ENCODE measurements at places on chromosomes 11 and 22. TPM values are rescaled to one million over a fixed set of nuclear protein-coding genes. Genes with fewer than 3 reads are reported as not detected.

NCR3LG1 gene
- total RNA-seq: 0.54 TPM

PNPLA5 gene
- not detected for total RNA-seq

FADS3 gene
- 11.4 TPM for total RNA-seq

LYVE1 gene
- not detected for total RNA-seq

DNA sequence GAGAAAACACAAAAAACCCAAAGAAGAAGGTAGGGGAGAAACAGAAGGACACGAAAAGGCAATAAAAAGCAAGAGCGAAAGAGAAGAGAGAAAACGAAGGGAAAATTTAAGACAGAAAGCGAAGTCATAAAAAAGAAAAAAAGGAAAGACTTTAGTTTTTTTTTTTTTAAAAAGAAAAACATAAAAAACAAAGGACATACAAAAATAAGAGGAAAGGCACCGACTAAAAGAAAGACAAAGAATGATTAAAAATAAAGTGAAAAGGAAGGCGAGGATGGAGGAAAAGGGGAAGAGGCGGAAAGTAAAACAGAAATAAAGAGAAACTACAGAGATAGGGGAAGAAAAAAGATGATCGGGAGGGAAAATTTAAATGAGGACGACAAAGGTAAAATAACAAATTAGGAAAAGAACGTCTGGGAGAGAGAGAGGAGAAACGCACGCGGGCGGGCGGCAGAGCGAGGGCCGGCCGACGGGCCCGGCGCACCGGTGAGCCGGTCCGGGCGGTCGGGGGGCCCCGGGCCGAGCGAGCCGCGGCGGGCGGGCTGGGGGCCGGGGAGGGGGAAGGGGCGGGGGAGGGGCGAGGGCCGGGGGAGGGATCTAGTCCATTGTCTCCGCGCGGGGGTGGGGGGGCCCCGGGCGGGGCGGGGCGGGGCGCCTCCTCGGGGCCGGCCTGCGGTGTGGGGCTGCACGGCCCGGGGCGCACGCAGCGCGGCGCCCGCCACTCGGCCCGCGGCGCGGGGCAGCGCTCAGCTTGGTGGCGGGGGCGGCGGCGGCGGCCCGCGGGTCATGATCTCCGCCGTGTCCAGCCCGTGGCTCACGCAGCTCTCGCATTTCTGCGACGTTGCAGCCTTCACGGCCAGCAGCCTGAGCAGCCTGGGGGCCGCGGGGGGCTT lies at the start of gene TBX1:
TSS of gene TBX1 (plus strand) at position 721 of the 893 bp plus-strand sequence. CDS start at position 787, 66 bp downstream.
- DNase-seq: no peak

GRCh38 chr11:15890031-15890713 lies 466.2 kb downstream of the SOX6 start:
- no peak for DNase-seq

- no peak for DNase-seq
These were observed 27.2 kb upstream of the KCNJ11 start for GRCh38 chr11:17415523-17416104.

- no peak for DNase-seq
These were observed 19.4 kb downstream of the OR2AT4 start for GRCh38 chr11:75077316-75077715.

DNA sequence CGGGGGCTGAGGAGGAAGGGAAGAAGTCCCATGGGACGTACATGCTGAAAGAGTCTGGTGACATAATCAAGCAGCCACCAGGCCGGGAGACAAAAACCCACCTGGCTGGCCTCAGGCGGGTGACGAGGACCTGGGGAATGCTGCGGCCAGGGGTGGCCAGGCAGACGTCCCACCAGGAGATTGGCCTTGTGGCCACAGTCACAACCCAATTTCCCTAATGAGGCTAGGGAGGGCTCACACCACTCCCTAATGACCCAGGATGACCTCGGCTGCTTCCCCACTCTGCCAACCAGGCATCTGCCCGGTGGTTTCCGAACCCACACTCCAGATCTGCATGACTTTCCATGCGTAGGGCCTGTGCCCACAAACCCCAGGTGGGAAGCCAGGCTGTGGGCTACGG lies 66.9 kb downstream of the SCUBE1 start:
- DNase-seq: no peak

DNA sequence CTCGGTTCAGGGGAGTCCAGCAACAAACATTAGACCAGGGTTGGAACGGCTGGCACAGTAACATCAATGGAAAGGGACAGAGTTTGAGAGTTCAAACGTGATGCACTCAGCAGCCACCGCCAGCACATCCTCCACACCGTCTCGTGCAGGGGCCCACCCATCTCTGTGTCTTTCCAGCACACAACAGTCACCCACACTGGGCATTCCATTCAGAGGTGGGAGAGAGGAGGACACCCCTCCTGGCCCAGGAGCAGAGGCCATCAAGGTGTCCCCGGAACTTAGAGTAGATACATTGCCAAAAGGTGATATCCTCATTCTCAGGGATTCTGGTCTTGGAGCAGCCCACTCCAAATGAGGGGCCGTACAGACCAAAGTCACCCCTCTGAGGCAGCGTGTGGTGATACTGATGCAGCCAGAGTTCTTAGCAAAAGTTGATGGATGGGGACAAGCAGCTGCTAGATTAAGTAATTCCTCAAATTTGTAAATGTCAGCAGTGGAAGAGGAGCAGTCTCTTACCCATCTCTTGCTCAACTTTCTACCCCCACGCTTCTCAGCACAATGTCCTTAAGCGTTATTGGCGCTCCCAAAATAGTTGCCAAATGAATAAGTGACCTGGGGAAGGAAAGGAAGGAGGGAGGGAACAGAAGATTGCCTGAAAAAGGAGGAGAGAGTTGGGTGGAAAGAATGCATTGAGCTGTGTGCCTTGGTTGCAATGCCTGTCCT lies 5.5 kb downstream of the SNAP29 start:
- DNase-seq: no peak

GRCh38 chr11:128156486-128156885 lies 430.9 kb downstream of the ETS1 start:
- no peak for DNase-seq

DNA sequence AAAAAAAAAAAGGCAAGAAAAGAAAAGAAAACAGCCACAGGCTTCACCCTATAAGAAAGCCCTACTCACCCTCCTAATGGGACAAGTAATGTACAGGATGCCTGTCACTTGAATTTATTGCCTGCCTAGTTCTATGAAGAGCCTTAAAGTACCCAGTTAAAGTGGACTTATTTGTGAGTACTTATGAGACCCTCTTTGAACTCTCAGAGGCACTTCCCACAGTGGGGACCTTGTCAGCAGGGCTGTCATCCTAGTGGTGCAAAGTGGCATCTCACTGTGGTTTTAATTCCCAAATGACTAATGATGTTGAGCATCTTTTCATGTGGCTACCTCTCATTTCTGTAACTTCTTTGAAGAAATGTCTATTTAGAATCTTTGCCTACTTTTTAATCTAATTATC lies 41.8 kb upstream of the BARX2 start:
- DNase-seq: peak; percentile 21
